ENCODE measurements at places on chromosomes 4 and X.

DNA sequence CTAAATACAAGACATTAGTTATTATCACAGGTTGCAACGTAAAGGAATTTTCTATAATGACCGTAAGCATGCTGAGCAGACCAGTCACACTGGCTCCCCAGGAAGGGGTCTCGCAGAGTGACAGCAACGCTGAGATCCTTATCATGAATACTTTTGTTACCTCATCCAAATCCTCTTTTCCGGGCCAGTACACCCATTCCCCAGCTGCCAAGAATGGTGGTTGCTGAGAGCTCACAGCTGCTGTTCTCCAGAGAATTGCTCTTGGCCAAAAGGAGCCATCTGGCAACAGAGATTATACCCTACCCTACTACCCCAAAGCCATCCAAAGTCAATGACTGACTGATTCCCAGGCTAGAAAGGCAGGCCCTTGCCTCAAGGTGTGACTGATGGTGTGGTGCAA, 91.6 kb downstream of the FUNDC1 start:
- DNase-seq, result no peak

GRCh38 chr4:82604522-82604921, 42.7 kb upstream of the TMEM150C start:
- DNase-seq, result no peak

GRCh38 chr4:8381814-8382581, 58.5 kb downstream of the ACOX3 start:
- no peak for DNase-seq

GRCh38 chr4:111499291-111499690, 646.0 kb upstream of the FAM241A start:
- no peak for DNase-seq

- DNase-seq, result no peak
These were observed 721 bp upstream of the MAOA start for GRCh38 chrX:43655151-43656004.

DNA sequence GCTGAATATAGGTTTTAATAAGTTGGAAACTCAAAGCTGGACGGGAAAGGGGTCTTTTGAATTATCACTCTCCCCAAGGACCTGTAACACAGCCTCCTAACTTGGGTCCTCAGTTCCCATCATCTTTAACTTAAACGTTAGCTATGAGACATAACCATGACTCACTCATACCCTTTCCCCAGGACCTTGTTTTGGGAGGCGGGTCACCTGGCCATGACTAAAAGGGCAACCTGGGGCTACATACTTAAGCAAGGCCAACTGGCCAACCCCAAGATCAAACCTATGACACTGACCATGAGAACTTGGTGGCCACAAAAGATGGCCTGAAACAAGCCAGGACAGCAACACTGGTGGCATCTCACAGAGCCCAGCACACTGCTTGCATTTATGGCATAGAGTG, 89.0 kb downstream of the SH3KBP1 start:
- DNase-seq, result no peak

DNA sequence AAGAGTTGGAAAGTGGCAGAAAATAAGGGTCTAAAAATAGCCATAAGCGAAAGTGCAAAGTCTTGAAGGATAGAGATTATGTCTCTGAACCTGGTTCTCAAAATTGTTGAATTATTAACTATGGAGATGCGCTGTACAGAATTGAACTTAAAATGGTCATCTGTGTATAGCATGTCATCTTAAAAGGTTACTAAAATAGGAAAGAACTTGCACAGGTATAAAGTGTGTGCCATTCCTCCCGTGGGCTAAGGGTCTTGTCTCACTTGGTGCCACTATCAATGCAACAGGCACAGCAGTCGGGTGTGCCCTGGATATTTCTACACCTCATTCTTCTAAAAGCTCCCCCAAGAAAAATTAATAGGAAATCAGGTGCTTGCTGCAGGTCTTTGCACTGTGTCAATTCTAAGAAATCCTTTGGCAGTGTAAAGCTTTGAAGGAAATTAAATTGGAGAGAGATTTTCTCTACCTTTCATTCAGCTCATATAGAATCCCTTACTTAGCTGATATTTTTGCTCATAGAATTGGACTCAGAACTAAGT, 2.4 kb downstream of the SORBS2 start:
- no peak for DNase-seq
